ENCODE measurements at places on chromosomes 2 and 18.

GRCh38 chr2:113875135-113875534 is 14.8 kb upstream of the ACTR3 start:
- no peak for DNase-seq

DNA sequence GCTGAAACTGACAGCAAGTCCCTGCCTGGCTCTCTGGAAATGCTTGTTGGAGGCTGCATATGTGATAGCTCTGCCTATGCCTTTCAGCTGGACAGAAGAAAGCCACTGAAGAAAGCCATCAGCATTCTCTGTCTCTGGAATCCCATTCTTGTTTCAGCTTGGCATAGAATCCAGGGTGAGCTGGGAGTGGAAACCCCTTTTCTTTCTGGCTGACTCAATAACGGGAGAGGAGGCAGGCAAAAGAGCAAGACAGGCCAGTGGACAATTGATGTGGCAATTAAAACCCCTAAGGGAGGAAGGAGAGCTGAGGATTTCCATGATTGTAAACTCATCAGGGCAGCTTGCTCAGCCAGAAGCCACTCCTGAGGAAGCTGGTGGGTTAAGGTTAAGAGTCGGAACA is 208.1 kb downstream of the CLIP4 start:
- DNase-seq: no peak

GRCh38 chr2:176944998-176945397 is 267.6 kb upstream of the HNRNPA3 start:
- no peak for DNase-seq

DNA sequence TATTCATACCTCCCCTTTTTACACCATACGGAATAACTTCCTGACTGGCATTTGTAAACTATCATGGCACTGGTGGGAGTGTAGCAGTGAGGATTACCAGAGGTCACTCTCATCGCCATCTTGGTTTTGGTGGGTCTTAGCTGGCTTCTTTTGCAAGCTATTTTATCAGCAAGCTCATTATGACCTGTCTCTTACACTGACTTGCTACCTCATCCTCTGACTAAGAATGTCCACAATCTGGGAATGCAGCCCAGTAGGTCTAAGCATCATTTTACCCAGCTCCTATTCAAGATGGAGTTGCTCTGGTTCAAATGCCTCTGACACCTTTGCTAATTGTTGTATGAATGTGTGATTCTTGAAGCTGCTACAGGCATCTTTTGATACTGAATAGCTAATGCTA is 950.8 kb upstream of the SLC39A10 start:
- no peak for DNase-seq

GRCh38 chr2:106073678-106074406 is 120.3 kb downstream of the UXS1 start:
- no peak for DNase-seq

- no peak for DNase-seq
Measured at GRCh38 chr2:40103163-40103562, 324.1 kb upstream of the THUMPD2 start.

DNA sequence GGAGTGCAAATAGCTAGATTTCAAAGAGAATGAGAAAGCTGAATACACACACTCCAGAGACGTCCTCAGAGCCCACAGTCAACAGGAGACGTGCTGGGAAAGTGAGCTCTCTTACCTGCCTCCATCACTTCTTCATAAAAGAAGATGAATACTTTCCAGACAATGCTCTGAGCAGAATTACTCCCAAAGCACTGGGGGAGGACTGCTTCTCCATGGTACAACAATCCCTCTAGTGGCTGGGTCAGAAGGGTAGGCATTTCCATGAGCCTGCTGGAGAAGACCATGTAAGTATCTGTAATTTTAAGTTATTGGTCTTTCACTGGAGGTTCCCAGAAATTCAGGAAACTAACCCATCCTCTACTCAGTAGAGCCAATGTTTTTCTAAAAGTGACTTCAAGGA is 190.3 kb downstream of the RBM43 start:
- DNase-seq: peak; percentile 17

GRCh38 chr18:48667276-48668254 is 128.7 kb downstream of the CTIF start:
- peak; percentile 16 for DNase-seq

- no peak for DNase-seq
Measured at GRCh38 chr2:197920592-197921201, 116.3 kb downstream of the PLCL1 start.

GRCh38 chr2:231699006-231699405 is 9.3 kb upstream of the PTMA start:
- no peak for DNase-seq

DNA sequence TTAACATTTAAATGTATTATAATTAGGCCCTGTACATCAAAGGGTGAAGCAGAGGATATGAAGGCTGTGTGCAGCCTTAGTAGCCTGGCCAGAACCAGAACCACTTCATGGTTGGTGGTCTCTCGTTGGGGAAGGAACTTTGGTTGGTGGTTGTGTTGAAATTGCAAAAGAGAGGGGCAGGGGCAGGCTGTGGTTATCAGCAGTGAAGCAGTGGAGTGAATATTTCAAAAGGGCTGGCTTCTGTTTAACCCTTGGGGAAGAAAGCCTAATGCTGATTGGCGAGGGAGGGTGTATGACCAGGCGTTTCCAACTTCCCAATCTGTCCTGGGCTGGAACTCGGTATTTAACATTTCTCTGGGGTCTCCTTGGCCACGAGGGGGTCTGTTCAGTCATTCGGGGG is 51.2 kb upstream of the LYPD6B start:
- DNase-seq: no peak

GRCh38 chr18:44679056-44679913 is 1.4 kb upstream of the SETBP1 start:
- peak; percentile 79 for DNase-seq

DNA sequence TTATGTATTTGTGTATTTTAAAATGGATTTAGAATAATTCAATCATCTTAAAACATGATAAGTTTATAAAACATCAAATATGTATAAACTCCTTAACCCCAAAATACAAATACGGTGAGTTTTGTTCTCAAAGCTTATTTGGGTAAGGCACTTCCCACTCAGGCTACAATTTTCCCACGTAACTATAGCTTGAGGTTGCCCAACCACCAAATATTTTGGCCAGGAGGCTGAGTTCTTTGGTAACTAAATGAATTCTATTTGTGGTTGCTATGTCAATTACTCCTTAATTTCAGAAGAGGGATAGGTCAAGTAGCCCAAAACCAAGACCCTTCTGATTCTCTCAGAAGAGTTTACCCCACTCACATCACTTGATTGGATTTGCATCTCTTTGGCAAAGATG is 70.4 kb downstream of the MYL12B start:
- no peak for DNase-seq

GRCh38 chr18:13455960-13456481 is 237.5 kb downstream of the LDLRAD4 start:
- DNase-seq: no peak

DNA sequence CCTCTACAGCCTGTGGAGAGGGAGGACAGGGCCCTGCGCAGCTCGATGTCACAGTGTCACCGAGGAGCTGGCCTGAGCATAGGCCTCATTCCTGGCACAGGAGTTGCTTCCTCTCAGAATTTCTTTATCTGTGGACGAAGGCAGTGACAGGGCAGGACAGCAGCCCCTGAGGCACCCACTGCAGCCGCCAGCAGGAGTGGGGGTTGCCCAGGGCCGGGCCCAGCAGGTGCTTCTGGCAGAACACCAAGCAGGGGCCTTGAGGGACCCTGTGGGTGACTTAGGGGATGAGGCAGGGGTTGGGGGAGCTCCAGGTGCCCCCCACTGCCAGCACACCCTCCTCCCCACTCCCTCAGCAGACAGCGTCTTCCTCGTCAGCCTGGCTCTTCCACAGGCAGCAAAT is 290.0 kb downstream of the PHLPP1 start:
- no peak for DNase-seq

DNA sequence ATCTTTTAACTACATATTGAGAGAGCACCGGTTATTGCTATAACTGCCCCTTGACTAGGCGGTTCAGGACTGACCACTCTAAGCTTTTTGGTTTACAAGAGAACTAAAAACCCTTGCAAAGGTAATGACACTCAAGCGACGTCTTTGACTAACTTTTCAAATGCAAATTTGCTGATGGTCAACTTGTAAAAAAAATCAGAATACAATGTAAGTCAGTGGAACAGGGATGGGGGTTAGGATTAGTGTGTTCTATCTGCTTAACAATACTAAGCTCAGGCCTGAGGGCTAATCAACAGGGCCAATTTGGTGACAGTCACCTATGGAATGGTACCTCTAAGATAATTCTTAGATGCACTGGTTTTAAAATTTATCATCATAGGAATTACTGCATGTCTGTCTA is 57.1 kb downstream of the ZAP70 start:
- DNase-seq: no peak

GRCh38 chr2:120421126-120421829 is 75.3 kb downstream of the INHBB start:
- no peak for DNase-seq

DNA sequence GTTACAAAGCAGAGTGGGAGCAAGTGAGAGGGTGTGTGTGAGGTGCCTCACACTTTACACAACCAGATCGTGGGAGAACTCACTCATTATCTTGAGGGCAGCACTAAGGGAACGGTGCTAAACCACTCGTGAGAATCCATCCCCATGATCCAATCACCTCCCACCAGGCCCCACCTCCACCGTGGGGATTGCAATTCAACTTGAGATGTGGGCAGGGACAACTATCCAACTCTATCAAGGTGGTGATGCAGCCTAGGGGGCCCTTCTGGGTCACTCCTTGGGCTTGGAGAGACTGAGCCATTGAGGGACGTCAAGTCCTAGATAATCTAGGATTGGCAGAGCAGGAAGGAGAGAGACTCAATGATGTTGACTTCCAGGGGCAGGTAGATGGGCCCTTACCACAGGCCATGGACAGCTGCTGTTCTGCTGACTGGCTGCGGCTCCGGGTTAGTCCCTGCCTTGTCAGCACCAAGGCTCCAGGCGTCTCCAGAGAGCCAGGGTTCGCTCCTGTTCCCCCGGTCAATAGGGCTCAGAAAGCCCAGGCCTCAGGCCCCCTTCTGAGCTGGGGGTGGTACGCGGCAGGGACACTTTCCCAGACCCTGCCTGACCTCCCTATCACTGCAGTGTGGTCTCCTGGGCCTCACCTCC is 193.2 kb upstream of the HS6ST1 start:
- no peak for DNase-seq

- DNase-seq: peak; percentile 18
Measured at GRCh38 chr18:52339891-52340371, at the start of gene DCC. DCC (plus strand) TSS chr18:52340197; CDS start chr18:52340788, 591 bp downstream.

- DNase-seq: no peak
Measured at GRCh38 chr2:239276851-239277250, 124.0 kb downstream of the HDAC4 start.

DNA sequence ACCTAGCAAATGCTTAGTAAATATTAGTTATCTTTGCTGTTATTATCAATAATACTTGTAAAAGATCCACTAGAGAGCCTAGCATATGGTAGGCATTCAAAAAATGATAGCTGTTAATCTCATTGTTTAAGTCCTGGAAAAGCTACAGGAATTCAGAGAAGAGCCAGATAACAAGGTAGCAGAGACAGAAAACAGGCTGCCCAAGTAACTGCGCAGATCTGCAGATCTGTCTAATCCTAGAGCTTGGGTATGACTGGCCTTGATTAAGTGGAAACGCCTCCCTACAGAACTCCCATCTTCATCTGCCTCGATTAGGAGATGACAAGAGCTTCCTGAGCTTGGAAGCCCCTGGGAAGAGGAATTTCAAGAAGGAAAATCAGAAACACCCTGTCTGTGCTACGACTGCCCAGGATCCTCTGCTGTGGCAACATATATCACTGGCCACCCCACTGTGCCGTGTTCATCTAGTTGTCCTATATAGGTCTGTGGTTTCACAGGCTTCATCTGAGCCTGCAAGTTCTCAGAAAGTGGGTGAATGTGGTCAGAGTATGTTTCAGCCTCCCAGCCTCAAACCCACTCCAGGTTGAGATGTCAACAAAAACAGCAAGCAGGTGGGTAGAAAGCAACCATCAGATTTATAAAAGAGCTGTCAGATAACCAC is 151.5 kb upstream of the PKDCC start:
- no peak for DNase-seq

- DNase-seq: no peak
Measured at GRCh38 chr2:129001926-129002325, 683.3 kb upstream of the HS6ST1 start.

GRCh38 chr2:136482966-136483365 is 282.4 kb upstream of the THSD7B start:
- DNase-seq: no peak

DNA sequence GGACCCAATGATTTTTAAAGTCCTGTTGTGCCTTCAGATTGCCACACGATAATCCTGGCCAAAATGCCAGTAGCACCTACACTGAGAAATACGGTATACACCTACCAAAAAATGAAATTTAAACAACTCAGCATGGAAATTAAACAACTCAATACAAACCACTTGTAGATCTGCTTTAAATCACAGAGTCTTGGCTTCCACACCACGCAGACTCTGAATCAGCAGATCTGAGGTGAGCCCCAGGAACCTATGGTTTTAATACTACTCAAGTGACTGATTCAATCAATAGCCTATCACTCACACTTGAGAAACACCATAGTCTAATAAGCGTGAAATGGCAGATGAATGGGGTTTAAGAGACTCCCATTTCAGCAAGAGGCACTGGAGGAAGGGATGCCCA is 46.9 kb downstream of the MAP4K3 start:
- no peak for DNase-seq

DNA sequence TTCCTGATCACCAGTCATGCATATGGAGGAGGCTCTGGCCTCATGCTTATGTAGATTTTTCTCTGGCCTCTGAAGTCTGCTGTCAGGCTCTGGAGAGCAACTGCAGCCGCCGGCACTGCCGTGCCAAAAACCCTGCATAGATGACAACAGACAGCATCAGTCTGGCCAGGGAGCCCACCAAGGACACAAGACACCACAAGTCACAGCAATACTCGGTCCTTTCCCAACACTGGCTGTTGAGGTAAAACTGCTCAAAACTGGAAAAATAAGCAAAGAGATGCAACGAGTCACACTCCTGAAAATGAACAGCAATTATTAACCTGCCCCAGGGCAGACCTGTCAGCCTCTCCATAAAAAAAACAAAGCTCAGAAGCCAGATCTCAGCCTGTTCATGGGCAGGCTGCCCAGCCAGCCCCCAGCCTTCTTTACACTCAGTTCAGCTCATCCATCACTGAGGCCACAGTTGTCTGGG is 186.0 kb upstream of the RAB6C start:
- no peak for DNase-seq

DNA sequence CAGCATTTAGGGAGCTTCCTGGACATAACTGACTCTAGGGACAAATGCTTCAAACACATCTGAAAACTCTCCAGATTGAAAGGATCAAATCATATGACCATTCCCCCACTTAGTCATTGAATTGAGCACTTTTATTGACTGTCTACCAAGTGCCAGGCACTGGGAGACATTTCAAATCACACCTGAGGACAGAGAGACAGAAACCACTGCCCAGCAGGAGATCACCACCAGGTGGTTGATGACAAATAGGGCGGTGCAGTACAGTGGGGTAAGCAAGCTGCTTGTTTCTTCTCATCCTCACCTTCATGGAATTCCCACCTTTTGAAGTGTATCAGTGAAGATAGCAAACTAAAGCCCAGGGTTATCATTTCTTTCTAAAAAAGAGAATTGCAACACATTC is 19.0 kb upstream of the CXCR4 start:
- DNase-seq: no peak

Data from ACHN (cell line).